ENCODE measurements at places on chromosomes 12 and 14.

- DNase-seq: no peak
Observed at GRCh38 chr14:104367866-104368750, 211.5 kb upstream of the C14orf180 start.

- DNase-seq: no peak
Observed at GRCh38 chr12:110907583-110907982, 12.8 kb downstream of the MYL2 start.

- no peak for DNase-seq
Observed at GRCh38 chr14:32933629-32934072, 5.0 kb upstream of the NPAS3 start.

DNA sequence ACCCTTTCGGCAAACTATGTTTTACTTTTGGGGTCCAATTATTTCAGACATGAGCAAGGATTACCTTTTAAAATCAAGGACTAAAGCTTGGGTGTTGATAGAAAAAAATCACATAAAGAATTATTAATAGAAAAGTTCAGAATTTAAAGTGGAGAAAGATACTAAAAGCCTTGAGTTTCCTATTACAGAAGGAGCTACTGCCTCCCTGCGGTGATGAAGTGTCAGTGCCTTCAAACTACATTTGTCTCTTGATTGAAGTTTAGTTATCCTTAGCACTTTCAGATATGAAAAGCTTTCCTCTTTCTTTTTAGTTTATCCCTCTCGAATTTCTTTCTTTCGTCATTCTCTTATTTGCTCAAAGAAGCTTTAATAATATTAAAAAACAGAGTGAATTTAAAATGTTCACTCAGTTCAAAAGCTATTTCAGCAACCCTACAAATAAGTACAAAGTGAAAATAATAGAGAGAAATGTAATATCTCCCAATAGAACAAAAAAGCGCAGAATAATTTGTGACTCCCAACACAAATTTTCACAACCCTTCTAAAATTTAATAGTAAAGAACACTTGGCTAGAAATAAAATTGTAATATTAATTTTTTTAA lies 87.6 kb downstream of the SEC23A start:
- no peak for DNase-seq

- no peak for DNase-seq
Observed at GRCh38 chr12:65817866-65818265, 6.4 kb upstream of the HMGA2 start.

- DNase-seq: no peak
Observed at GRCh38 chr12:119593578-119594398, at the start of gene TMEM233. Gene TMEM233 (plus strand): TSS chr12:119593774. CDS start chr12:119593849, 75 bp downstream.

DNA sequence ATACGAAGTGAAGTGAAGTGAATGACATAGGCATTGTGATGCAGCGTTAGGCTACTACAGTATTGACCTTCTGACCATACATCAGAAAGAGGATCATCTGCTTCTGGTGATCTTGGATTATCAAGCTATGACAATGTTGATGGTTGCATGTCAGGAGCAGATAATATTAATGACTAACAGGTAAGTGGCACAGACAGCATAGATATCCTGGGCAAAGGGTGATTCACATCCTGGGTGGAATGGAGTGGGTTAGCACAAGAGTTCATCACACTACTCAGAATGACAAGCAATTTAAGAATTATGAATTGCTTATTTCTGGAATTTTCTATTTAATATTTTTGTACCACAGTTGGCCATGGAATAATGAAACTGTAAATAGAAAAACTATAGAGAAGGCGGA lies 397.9 kb upstream of the ATP2B1 start:
- no peak for DNase-seq

Data from activated CD4-positive, alpha-beta T cell treated with anti-CD3 and anti-CD28 coated beads, Interleukin-2, amount 50 U/mL, for 1 hour (primary cell).